Naive thymus-derived CD8-positive, alpha-beta T cell (primary cell): ENCODE measurements at places on chromosomes 7 and 10. TPM values are rescaled to one million over a fixed set of nuclear protein-coding genes. Genes with fewer than 3 reads are reported as not detected.

DNA sequence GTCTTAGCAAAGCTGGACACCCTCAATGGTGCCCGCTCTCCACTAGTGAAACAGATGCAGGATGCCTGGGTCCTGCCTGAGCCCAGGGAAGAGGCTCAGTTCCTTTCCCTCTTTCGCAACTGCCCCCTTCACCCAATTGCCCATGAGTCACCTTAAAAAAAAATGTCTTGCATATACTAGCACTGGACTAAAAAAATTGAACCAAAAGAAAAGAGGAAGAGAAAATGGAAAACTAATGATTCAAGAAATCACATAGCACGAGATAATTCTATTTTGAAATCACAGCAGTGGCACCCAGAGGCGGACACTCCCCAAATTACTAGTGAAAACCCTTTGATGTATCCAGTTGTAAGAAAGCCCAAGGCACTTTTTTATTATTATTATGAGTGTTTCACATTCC lies 972.5 kb downstream of the LRMDA start:
- peaks cover 2% of the 10 kb centered on the region for H3K27me3 ChIP-seq
- no peaks in the 10 kb centered on the region for H3K4me1 ChIP-seq
- no peak overlapping the region for H3K27ac ChIP-seq

GRCh38 chr7:47572094-47572445 lies 9.8 kb downstream of the TNS3 start:
- no peak overlapping the region for H3K4me3 ChIP-seq
- no peak for DNase-seq
- peaks cover 13% of the 10 kb centered on the region for H3K4me1 ChIP-seq
- peaks cover 23% of the 10 kb centered on the region for H3K27me3 ChIP-seq
- H3K36me3 ChIP-seq: no peaks in the 10 kb centered on the region
- H3K27ac ChIP-seq: no peak overlapping the region

The CCL26 gene
- total RNA-seq: not detected

The GIMAP2 gene
- 238 TPM for total RNA-seq

DNA sequence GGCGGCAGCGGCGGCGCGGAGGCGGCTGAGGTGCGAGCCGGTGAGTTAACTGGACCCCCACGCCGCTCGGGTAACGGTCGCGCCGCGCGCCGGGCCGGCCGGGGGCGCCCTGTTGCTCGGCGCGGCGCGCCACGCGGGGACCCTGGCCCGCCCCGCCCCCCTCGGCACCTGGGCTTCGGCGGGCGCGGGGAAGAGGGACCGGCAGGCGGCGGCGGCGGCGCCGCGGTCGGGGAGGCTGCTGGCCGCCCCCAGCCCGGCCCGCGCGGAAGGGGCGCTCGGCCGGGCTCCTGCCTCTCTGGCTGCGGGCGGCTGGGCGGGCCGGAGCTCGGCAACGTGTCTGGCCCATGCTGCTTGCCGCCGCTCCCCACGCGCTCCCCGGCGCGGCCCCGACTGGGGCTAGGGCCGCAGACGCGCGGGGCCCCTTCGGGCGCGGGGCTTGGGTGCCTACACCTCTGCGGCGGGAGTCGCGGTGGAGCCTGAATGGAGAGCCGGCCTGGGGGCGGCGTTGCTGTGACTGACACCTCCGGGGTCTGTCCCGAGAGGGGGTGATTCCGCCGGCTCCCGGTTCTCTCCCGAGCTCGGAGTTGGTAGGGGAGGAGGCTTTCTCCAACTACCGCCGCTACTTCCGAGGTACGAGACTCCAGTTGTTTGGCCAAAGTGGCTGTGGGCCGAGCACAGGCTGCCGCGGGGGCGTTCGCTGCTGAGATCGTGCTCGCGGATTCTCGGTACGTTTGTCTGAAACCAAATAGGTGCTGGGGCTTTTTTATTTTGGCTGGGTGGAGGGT lies 494 bp downstream of the PALS2 start:
- peak; percentile 12 for DNase-seq
- peak overlapping the region; percentile 94 for H3K27ac ChIP-seq
- no peaks in the 10 kb centered on the region for H3K36me3 ChIP-seq
- H3K27me3 ChIP-seq: no peaks in the 10 kb centered on the region
- peak overlapping the region; percentile 96 for H3K4me3 ChIP-seq
- H3K4me1 ChIP-seq: peaks cover 51% of the 10 kb centered on the region
